ENCODE measurements at places on chromosomes 13 and 19. TPM values are rescaled to one million over a fixed set of nuclear protein-coding genes. Genes with fewer than 3 reads are reported as not detected.
A peak's percentile ranks its signal among the peaks of the same experiment; 100 is the strongest.

DNA sequence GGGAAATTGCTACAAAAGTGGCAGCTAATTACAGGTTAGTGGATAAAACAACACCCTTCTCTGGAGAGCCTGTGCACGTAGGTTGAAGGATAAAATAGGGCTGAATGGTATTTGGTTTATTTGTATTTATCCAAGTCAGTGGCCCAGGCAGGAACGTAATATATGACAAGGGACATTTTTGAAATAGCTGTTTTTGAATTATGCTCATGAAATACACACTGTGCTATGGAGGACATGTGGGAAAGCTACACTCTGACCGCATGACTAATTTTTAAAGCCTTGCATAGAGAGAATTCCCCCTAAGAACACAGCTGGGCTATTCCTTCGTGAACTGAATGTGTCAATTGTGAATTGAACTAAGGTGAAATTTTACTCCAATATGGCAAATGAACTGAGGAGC lies 292.1 kb upstream of the MAB21L1 start:
- DNase-seq: no peak
- H3K4me1 ChIP-seq: no peaks in the 10 kb centered on the region
- no peaks in the 10 kb centered on the region for H3K27me3 ChIP-seq
- H3K27ac ChIP-seq: no peak overlapping the region

The MYDGF gene
- polyA plus RNA-seq: 127 TPM

DNA sequence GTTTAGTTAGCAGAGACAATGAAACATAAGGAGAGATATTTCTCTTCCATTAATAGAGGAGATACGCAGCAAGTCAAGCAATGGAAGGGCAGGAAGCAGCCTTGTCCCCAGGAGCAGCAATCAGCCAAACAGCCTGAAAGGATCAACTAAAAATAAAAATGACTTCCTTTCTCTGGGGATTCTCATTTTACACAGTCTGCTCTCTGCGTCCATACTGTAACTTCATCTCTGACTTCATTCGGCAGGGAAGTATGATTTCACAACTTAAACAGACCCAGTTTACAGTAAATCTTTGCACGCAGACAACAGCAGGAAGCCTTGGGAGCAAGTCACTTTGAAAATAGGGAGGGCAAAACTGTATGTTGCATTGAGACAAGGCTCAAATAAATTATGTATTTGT lies 826.7 kb downstream of the DIAPH3 start:
- DNase-seq: peak; percentile 82
- H3K27ac ChIP-seq: no peak overlapping the region
- H3K27me3 ChIP-seq: no peaks in the 10 kb centered on the region
- no peaks in the 10 kb centered on the region for H3K36me3 ChIP-seq
- peaks cover 13% of the 10 kb centered on the region for H3K4me1 ChIP-seq

DNA sequence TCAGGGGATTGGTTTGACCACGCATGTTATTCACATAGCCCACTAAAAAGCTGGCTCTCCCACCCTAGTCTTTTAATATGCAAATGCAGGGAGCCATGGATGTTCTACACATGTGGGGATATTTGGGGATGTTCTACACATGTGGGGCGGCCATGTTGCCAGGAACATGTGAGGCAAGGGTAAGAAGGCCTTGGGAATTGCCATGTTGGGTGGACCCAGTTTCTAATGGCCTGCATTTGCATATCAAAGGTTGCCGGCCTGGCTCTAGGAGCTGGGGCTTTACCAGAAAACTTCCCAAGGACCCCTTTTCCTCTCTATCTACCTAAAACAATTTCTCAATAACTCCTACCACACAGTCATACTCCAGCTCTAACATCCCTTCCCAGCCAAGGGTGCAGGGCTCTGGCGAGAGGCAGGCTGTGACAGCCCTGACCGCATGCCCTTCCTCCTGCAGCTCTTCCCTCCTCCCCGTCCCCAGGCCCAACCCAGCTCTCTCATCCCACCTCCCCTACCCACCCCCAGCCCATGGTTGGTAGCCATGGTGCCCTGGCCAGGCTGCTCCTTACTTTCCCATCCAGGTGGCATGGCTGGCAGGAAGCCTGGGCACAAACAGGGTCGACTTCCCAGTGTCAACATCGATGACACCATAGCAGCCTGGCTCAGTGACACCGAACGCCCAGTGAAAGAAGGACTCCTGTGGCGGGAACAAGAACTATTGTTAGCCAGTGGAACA lies 11.0 kb downstream of the PEPD start:
- no peak overlapping the region for H3K4me3 ChIP-seq
- H3K27me3 ChIP-seq: no peaks in the 10 kb centered on the region
- H3K27ac ChIP-seq: no peak overlapping the region
- DNase-seq: no peak

DNA sequence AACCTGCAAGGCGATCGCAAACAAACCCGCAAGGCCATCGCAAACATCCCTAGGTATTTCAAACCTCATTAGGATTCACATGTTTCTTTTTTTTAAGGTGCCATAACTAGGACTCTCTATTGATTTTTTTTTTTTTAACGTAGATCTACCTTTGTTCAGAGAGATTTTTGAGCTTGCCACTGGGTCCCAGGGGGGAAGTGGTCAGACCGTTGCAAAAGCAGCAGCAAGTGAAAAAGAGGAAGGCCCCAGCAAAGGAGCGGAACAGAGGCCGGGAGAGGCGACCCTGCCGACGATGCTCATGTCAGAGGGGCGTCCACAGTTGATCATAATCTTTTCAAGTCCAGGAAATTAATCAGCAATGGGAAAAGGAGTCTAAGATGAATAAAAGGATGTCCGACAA lies 32.7 kb upstream of the FLT1 start:
- H3K27me3 ChIP-seq: peaks cover 30% of the 10 kb centered on the region
- no peaks in the 10 kb centered on the region for H3K36me3 ChIP-seq
- no peak overlapping the region for H3K4me3 ChIP-seq
- no peak for DNase-seq

The RASGRP4 gene
- 3.5 TPM for polyA plus RNA-seq

The QPCTL gene
- polyA plus RNA-seq: 13.3 TPM

The AKAP8L gene
- polyA plus RNA-seq: 76.2 TPM

The SLITRK6 gene
- 2.2 TPM for polyA plus RNA-seq

The SPACA4 gene
- 0.16 TPM for polyA plus RNA-seq

DNA sequence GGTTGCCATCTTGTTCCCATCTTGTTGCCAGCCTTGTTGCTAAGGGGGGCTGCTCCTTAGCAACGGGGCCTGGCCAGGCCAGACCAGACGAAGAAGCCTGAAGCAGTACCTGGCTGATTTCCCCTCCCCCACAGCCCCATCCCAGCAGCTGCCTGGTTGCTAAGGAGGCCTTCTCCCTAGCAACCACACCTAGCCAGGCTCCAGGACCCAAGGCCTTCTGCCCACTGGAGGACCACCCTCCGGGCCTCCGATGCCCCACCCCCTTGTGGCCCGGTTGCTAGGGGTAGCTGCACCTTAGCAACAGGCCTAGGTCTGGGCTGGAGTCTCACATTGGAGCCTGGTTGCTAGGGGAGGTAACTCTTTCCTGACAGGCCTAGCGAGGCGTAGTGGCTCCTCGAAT lies 3.9 kb downstream of the PRRG2 start:
- H3K27me3 ChIP-seq: no peaks in the 10 kb centered on the region
- peaks cover 2% of the 10 kb centered on the region for H3K36me3 ChIP-seq
- H3K4me1 ChIP-seq: no peaks in the 10 kb centered on the region
- no peak overlapping the region for H3K27ac ChIP-seq
- peak overlapping the region; percentile 13 for H3K4me3 ChIP-seq
- DNase-seq: no peak

- no peaks in the 10 kb centered on the region for H3K36me3 ChIP-seq
- DNase-seq: peak; percentile 95
- peak overlapping the region; percentile 95 for H3K27ac ChIP-seq
- no peaks in the 10 kb centered on the region for H3K27me3 ChIP-seq
- peaks cover 4% of the 10 kb centered on the region for H3K4me1 ChIP-seq
- H3K4me3 ChIP-seq: peak overlapping the region; percentile 3
Observed at GRCh38 chr19:13794398-13794756, 866 bp upstream of the ZSWIM4 start.

- no peak for DNase-seq
- H3K4me3 ChIP-seq: no peak overlapping the region
- H3K27me3 ChIP-seq: no peaks in the 10 kb centered on the region
- no peaks in the 10 kb centered on the region for H3K4me1 ChIP-seq
- H3K27ac ChIP-seq: no peak overlapping the region
Observed at GRCh38 chr13:80037505-80037888, 303.4 kb downstream of the SPRY2 start.

DNA sequence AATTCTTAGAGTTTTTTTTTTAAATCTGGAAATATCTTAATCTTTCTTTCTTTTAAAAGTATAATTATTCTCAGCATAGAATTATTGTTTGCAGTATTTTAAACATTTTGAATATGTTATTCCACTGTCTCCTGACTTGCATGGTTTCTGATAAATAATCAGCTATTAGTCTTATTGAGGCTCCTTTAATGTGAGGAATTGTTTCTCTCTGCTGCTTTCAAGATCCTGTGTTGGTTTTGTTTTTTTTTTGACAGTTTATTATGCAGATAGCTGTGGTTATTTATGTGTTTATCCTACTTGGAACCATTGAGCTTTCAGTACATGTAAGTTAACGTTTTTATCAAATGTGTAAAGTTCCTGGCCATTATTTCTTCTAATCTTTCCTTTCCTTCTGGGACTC lies 477.9 kb upstream of the HTR2A start:
- no peak overlapping the region for H3K27ac ChIP-seq
- no peaks in the 10 kb centered on the region for H3K36me3 ChIP-seq
- DNase-seq: no peak
- no peak overlapping the region for H3K4me3 ChIP-seq

The LSR gene
- polyA plus RNA-seq: 60.0 TPM

DNA sequence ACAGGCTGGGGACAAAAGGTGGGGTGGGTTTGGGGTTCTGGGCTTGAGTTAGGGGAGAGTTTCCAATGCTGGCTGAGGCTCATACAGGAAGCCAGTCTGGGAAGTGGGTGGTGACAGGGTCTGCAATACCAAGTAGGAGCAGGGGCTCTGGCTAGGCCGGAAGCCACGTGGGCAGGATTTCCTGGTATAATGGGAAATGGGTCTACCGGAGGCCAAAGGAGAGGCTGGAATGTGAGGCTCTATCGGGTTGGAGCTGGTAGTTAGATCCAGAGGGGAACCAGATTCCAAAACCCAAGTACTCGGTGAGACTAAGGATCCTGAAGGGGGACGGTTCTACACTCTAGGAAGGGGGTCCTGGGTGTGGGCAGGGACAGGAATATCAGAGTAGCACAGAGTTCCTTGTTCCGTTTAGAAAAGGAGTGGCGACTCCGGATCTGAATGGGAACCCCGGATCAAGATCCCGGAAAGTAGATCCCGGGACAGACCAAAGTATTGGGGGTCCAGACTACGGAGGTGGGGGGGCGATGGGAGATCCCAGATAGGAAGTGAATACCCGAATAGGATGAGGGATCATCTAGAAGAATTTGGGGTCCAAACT lies 802 bp downstream of the CDC37 start:
- H3K4me3 ChIP-seq: peak overlapping the region; percentile 94
- peak; percentile 38 for DNase-seq
- peaks cover 2% of the 10 kb centered on the region for H3K36me3 ChIP-seq
- peaks cover 6% of the 10 kb centered on the region for H3K4me1 ChIP-seq

GRCh38 chr13:71144883-71145282 lies 722.1 kb downstream of the DACH1 start:
- H3K27me3 ChIP-seq: no peaks in the 10 kb centered on the region
- H3K36me3 ChIP-seq: no peaks in the 10 kb centered on the region
- no peak overlapping the region for H3K27ac ChIP-seq

The WDR62 gene
- 1.3 TPM for polyA plus RNA-seq
